ENCODE measurements at places on chromosomes 2 and 18.

GRCh38 chr2:67566285-67566684 lies 169.2 kb downstream of the ETAA1 start:
- no peak for DNase-seq

DNA sequence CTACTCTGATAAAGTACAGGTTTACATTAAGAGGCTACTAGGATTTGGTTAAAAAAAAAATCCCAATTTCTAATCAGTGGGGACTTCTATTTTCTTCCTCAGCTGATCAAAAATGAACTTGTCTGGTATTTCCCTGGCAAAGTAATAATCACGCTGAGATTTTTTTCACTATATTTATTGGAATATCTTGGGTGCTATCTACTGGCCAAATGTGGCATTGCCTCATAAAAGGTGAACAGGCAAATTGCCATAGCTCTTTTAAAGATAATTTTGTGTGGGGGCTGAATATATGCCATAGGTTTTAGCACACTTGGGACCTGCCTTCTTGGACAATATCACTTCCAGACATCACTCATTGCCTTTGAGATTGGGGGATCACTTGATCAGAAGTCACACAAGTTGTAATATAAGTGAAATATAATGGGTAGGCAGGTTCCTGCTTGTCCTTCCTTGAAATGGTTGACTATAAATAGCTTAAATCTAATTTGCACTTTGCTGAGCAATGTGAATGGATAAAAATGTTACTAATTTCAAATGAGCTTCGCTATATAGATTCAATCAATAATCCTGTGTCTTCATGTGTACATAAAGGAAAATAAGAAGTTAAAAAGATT lies 7.0 kb upstream of the NXPH2 start:
- DNase-seq = peak; percentile 23

GRCh38 chr18:48641981-48642380 lies 103.2 kb downstream of the CTIF start:
- no peak for DNase-seq

DNA sequence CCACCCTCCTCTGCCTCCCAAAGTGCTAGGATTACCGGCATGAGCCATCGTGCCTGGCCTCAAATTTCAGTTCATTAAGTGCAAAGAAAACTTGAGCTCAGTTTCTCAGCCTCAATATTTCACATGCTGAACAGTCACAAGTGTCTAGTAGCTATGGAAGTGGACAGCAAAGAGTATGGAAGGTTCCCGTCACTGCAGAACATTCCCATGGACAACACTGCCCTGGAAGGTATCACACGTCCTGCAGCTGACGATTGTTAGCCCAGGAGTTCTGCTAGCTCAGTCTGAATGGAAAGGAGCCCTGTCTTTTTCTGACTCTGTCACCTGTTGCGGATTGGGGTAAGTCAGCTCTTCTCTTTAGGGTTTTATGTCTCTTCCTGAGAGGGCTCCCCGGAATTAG lies 86.2 kb upstream of the PTPRM start:
- DNase-seq = no peak

GRCh38 chr2:27980242-27980641 lies 89.7 kb downstream of the BABAM2 start:
- DNase-seq = no peak

DNA sequence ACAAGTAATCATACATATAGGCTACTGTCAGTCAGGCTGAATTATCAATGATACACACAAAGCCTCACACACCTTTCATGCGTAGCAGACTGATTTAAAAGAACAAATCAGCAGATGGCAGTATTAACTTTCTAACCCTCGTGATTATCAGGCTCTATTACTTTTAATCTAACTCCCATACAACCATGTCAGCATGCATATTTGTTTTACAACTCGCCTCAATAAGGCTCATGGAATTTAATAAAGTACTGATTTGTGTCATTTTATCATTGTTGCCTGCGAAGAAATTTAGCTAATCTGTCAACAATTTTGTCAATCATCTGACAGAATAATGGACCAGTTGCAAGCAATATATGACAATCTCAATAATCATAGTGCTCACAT lies 82.8 kb downstream of the SLC25A12 start:
- peak; percentile 26 for DNase-seq

DNA sequence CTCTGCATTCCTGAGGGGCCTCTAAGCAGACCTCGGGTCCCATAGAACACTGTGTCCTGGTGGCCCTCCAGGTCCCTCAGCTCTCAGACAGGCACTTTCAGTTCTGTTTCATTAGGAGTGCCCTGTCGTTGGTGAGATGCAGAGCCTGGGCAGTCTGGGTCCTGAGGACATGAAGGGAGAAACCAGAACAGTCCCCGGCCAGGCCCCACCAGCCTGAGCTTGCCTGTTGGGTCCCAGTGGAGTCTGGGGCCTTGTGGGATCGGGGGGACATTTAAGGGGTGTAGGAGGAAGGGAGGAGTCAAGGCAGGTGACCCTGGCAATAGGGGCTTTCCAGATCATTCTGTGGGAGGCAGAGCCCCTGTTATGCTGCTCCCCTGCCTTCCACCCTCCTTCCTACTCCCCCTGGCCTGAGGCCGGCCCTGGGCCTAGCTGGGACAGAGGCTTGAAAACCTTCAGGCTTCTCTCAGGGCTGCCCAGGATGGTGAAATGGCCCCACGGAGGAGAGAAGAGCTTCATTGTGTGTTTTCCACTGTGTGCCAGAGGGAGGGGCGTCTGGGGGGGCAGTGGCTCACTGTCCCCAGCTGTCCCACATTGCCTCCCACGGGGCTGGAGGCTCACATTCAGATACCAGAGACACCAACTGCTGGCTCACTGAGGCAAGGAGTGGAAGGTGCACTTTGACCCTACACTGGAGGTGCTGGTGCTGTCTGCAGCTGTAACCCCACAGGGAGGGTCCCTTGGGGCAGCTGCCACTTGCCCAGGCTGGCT lies 26.6 kb upstream of the CATIP start:
- DNase-seq = no peak

GRCh38 chr2:112006076-112006410 lies 49.0 kb upstream of the TMEM87B start:
- peak; percentile 62 for DNase-seq

DNA sequence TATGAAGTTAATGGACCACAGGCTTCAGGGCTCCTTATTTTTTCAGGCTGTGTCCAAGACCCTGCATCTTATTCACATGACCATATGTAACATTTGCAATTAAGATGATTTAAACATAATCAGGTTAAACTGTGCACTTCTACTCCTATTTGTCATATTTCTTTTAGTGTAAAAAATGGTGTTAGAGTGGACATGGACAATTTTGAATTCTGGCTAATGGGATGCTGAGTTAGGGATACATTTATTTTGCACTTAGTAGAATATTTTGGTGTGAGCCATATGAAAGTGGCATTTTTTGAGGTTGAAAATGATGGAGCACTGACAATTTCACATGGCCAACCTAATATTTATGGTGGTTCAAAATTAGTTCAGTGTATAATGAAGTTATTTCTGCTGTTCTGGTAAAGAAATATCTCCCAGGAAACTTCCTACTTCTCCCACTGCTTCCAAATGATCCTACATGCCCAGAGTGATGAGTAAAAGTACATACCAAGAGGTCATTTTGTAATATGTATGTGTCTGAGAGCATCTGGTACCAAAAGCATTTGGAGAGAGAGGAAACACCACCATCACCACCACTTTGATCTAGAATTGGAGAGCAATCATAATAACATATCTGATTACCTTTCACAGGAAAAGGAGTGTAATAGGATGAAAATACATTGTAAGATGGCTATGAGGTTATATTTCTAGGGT lies 36.0 kb downstream of the GULP1 start:
- no peak for DNase-seq

GRCh38 chr2:11498543-11499034 lies 32.6 kb upstream of the E2F6 start:
- DNase-seq = no peak

DNA sequence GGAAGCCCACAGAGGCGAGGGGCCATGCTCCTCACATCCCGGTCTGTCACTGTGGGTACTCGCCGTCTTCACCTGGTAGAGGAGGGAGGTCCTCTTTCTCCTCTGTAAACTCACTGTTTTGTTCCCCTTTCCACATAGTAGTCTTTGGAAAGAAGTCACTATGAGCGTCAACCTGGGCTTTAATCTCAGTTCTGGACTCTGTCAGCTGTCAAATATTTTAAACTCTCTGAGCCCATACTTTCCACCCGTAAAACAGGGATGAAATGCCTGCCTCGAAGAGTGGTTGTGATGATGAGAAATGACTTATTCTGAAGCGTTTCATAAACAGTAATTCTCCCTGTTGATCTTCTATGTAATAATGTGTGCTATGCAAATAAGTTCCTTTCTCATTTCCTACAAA lies 547.1 kb upstream of the SOX11 start:
- DNase-seq = no peak

- DNase-seq = no peak
Measured at GRCh38 chr2:172623249-172623965, 67.5 kb downstream of the PDK1 start.

- DNase-seq = no peak
Measured at GRCh38 chr2:202429164-202429980, 53.2 kb downstream of the BMPR2 start.

DNA sequence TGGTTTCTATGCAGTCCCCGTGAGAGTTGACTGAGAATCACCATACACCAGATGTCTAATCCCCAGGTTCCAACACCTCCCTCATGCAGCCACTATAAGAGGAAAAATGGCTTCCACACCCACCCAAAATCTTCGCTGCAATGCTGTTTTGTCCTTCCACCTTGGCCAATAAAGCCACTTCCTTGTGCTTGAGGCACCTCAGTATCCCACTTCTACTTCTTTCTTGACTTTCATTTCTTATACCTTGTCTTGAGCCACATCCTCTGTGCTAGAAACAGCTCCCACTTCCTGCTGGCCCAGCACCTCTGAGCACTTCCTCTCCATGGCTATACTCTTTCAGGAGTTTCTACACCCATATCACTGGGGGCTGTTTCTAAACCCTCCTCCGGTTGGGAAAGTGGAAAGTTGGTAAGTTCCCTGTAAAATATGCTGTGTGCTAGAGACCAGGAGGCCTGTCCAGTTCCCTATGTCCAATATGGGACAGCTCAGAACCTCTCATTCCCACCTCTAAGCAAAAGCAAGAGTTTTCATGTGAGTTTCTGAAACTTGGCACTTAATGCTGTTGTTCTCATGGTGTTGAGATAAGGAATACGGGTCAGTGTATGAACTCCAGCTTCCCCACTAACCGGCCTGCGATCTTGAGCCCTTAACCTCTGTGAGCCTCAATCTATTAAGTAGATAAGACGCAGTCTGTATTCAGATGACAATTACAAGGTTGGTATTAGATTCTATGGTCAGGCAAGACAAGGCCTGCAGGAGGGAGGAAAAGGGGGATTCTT lies 209.1 kb upstream of the ID2 start:
- no peak for DNase-seq

- no peak for DNase-seq
Measured at GRCh38 chr18:65459741-65460140, 291.1 kb upstream of the CDH7 start.

DNA sequence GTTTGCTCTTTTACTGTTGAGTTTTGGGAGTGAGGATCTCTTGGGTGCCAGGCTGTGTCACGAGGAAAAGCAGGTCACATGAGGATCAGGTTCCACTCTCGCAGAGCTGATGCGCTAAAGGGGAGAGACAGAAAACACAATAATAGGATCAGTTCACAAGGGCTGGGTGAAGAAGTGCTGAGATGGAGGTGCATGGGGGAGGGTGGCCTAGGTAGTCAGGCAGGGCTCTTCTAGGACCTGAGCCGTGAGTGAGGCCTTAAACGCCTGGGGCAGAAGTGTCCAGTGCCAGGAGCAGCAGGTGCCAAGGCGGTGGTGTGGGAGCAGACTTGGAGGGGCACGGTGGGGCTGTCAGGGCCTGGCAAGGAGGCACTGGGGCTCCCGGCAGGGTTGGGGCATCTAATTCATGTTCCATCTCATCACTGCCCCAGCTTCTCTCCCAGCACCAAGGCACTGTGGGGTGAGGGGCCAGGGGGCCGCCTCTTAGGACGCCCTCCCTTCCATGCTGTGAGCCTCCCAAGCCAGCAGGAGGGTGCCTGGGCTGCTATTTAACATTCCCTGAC lies 9.3 kb downstream of the KCNIP3 start:
- no peak for DNase-seq

GRCh38 chr2:80335411-80335810 lies 30.9 kb upstream of the LRRTM1 start:
- no peak for DNase-seq

DNA sequence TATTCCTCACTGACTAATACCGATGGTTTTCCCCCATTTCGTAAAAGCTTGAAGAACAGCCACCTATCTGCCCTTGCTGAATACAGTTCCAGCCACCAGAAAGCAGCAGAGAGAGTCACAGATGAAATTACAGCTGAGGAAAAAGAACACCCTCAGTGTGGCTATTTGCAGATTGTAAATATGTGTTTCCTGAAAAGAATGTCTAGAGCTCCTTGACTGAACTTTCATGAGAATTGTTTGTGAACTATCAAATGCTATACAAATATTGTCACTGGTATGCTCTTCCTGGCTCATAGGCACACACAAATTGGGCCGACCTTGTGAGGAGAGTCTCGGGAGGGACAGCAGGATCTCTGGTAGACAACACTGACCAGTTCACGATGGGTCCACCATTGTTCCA lies 58.1 kb upstream of the TTC39C start:
- DNase-seq = no peak

GRCh38 chr2:176585791-176586190 lies 316.5 kb downstream of the MTX2 start:
- DNase-seq = no peak

DNA sequence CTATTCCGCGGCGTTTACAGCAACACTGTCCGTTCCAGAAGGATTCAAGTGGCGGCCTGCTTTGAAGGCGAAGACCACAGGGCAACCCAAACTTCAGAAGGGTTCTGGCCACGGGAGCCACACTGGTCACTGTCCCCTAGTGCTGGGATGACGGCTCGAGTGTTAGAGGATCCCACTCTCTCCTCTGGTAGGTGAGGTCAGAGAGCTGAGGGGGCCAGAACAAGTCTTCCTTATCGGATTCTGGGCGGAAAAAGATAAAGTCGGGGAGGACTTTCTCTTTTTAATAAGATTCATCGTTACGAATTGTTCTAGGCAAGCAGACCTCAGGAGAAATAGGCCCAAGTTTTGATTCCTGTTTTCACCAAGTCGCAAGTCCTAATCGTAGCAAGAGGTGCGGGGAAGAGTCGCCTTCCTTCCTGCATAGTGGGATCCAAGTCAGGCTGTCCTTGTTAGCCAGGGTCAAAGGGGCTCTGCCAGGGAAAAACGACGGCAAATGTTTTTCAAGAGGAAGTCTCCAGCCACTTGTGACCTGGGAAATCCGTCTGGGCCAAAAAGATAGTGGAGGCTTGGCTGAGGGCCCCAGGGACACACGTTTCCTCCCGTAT lies 864 bp upstream of the MYL12A start:
- no peak for DNase-seq

GRCh38 chr2:10475811-10476660 lies 27.9 kb upstream of the ODC1 start:
- no peak for DNase-seq

- DNase-seq = peak; percentile 35
Measured at GRCh38 chr2:223747392-223748042, 89.9 kb downstream of the AP1S3 start.

GRCh38 chr18:5284808-5285207 lies 10.7 kb downstream of the ZBTB14 start:
- DNase-seq = no peak

- DNase-seq = no peak
Measured at GRCh38 chr2:58558881-58559280, 317.8 kb upstream of the FANCL start.

GRCh38 chr2:190540048-190540447 lies 5.5 kb upstream of the NEMP2 start:
- DNase-seq = no peak

All from RWPE1 (cell line).